ENCODE measurements at places on chromosomes 7 and 10. TPM values are rescaled to one million over a fixed set of nuclear protein-coding genes. Genes with fewer than 3 reads are reported as not detected.

The FAM25A gene
- total RNA-seq, result not detected

The ARHGAP19 gene
- 8.0 TPM for total RNA-seq

The PODXL gene
- 14.6 TPM for total RNA-seq

The ADD3 gene
- total RNA-seq, result 127 TPM

The ASB10 gene
- total RNA-seq, result not detected

The HMX2 gene
- total RNA-seq, result 0.13 TPM

The CTTNBP2 gene
- total RNA-seq, result 1.5 TPM

The KDM7A gene
- 37.5 TPM for total RNA-seq

The SFTPA2 gene
- 5.6 TPM for total RNA-seq

The ENTPD1 gene
- 4.5 TPM for total RNA-seq

The TRIM56 gene
- total RNA-seq, result 47.9 TPM

The SMIM30 gene
- total RNA-seq, result 24.5 TPM

All from colonic mucosa (tissue), 4 donors.